Kidney tubule cell (primary cell): ENCODE measurements at places on chromosomes 3 and 15.

GRCh38 chr3:31417486-31417885, 115.2 kb upstream of the STT3B start:
- DNase-seq, result no peak

DNA sequence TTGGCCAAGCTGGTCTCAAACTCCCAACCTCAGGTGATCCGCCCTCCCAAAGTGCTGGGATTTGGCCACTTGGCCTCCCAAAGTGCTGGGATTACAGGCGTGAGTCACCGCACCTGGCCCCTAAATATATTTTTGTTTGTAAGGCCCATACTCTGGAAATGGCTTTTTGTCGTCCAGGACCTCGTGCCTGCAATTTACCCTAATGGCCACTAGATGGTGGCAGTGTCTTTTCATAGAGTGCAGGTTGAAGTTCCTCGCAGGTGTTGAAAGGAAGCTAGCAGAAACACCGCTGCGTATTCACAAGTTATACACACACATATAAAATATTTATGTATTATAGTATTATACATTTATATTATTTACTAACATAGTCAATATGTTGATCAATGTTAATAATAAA, 97.2 kb downstream of the LRTM1 start:
- DNase-seq, result peak; percentile 20

GRCh38 chr3:45067941-45068340, 41.8 kb downstream of the CLEC3B start:
- peak; percentile 41 for DNase-seq

GRCh38 chr15:73681063-73681462, 3.1 kb upstream of the CD276 start:
- DNase-seq, result no peak

GRCh38 chr3:76361010-76361409, 575.7 kb upstream of the ZNF717 start:
- no peak for DNase-seq

- peak; percentile 64 for DNase-seq
These were observed 322.3 kb downstream of the ARRDC4 start for GRCh38 chr15:98282656-98283332.

- peak; percentile 80 for DNase-seq
These were observed 4.5 kb downstream of the CFAP44 start for GRCh38 chr3:113436809-113437208.

DNA sequence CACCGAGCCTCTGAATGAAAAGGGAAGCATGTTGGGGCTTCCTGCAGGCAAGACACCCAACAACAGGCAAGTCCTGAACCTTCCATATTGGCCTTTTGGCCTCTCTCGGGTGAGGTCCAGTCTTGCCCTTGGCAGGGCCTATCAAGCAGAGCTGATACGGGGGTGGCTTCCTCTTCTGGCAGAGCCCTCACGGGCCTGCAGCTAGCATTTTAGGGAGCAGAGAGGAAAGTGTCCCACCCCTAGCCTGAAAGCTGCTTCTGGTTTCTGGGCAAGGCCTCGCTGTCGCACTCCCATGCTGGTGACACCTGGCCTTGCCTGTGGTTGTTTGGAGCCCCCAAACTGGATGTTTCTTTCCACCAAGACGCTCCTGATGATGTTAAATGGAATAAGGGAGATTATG, 31.8 kb upstream of the CTSH start:
- no peak for DNase-seq

GRCh38 chr3:12181806-12182205, 23.1 kb upstream of the TIMP4 start:
- peak; percentile 8 for DNase-seq

- no peak for DNase-seq
These were observed 65.0 kb upstream of the IQSEC1 start for GRCh38 chr3:13137941-13138832.

- no peak for DNase-seq
These were observed 95.4 kb upstream of the KLHL25 start for GRCh38 chr15:85889956-85890619.
